ENCODE measurements at places on chromosomes 1 and 21.

DNA sequence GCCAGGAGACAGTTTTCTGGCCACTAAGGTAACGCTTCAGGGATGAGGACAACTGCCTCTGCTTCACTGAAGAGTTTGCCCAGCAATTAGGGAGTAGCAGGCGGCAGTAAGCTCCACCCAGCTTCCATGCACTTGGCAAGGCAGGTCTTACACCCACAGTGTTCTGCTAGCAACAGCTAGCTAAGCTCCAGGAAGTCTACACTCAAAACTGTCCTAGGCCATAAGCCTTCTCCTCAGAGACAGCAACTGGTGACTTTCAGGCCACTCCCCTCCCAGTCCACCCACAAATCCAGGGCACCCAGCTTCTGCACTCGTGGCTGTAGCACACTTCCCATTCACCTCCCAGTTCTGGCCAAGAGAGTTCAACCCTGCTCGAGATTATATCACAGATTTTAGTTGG, 47.3 kb downstream of the KMO start:
- no peak for DNase-seq

- DNase-seq = no peak
Observed at GRCh38 chr1:206833801-206834200, 31.6 kb upstream of the IL20 start.

- DNase-seq = no peak
Observed at GRCh38 chr1:212107481-212107880, 71.9 kb downstream of the DTL start.

DNA sequence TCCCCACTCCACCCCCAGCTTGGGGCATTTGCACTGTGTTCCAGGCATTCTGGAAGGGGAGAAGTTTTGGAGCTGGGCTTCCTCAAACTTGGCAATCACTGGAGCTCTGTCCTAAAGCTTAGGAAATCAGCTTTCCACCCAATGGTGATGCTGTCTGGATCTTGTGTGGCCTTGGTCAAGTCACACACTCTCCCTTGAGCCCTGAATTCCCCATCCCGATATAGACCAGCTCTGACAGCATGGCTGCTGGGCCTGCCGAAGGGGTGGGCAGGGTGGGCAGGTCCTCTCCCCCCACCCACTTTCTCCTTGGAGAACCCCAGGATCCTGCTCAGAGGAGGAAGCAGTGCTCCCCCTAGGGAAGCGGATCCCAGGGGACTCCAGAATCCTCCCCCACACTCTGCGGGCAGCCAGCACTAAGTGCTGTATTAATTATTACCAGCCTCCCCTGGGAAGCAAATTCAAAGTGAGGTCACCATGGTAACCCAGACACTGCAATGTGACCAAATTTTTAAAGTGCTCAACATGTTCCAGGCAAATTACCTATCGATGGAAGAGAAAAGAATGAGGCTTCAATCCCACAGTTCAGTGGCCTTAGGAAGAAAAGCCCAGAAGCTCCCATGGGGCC, 21.3 kb upstream of the LDLRAP1 start:
- no peak for DNase-seq

Data from T47D (cell line).